GM12892 (cell line): ENCODE measurements at places on chromosomes 16 and 17.

GRCh38 chr17:17577373-17577772 is 14.1 kb downstream of the PEMT start:
- DNase-seq, result no peak

- DNase-seq, result no peak
Observed at GRCh38 chr17:35185849-35186248, 8.3 kb downstream of the SLC35G3 start.

GRCh38 chr17:51479303-51479702 is 219.0 kb downstream of the UTP18 start:
- no peak for DNase-seq

GRCh38 chr16:12159028-12159427 is 182.5 kb downstream of the SNX29 start:
- DNase-seq, result no peak

DNA sequence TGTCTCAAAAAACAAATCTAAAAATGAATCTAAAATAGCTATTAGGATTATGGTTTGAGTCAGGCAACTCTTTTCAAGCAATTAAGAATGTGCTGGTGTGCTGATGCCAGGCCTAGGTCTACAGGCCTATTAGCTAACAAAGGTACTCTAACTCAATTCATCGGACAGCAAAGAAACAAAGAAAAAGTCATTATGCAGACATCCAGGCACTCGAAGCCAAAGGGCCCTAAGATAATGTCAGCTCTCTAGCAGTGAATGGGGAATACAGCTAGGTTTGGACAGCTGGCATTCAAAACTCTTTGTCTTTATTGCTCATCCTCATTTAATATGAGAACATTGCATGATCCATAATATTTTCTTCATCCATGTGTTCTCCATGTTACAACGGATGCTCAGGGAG is 108.5 kb downstream of the TMEM114 start:
- DNase-seq, result no peak

DNA sequence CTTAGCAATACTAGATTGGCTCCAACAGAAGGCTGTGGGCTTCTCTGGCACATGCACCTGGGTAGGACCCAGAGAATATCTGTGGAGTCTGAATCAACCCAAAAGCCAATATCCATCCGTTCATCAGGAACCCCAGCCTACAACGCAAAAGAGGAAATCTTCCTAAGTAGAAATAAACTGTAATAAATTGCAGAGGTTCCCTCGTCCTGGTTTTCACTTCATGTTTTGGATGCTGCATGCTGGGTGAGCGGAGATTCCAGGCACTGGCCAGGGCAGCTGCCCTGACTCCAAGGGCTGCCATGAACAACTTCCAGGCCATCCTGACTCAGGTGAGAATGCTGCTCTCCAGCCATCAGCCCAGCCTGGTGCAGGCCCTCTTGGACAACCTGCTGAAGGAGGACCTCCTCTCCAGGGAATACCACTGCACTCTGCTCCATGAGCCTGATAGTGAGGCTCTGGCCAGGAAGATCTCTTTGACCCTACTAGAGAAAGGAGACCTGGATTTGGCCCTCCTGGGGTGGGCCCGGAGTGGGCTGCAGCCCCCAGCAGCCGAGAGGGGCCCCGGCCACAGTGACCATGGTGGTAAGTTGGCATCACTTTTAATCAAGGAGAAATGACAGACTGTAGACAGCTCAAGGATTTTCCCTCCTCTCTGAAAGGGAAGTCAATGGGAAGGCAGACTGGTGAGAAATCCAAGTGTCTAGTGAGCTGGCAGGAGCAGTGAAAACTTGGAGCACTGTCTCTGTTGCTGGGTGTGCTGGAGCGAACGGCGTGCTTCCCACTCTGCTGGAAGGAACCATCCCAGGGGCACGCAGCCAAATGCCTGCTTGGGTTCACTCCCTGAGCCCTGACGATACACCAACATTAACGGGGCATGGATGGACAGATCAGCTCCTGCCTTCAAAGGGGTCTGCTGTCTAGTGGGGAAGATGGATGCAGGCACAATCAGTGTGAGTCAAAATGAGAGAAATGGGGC is 10.7 kb upstream of the CIITA start:
- no peak for DNase-seq

DNA sequence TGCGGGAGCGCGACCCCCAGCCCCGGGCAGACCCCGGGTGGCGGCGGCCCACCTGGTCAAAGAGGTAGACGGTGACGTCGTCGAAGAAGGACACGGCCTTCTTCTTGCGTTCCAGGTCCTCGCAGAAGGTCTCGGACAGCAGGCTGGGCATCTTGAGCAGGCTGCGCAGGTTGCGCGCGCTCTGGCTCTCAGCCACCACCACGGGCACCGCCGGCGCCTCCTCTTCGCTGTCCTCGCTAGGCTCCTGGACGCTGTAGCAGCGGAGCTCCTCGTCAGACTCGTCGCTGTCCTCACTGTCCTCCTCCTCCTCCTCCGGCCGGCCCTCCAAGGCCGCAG is 45.2 kb upstream of the PVALEF start:
- no peak for DNase-seq

GRCh38 chr17:33498069-33498468 is 205.0 kb upstream of the ASIC2 start:
- DNase-seq, result no peak

DNA sequence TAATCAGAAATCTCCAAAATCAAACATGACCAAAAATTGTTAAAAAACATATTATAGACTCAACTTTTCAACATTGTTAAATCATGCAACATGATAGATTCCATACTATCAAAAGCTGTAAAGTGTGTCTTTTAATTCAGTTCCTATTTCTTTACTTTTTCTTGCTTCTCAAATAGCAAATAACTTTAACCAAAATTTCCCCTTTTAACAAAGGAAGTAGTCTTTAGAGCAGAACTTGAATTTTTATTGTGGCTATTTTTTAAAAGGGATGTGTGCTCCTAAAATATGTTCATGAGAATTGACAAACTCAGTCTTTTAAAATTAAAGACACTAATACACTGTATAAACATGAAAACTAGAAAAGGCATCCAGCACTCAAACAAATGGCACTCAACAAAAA is 49.1 kb downstream of the SPAG9 start:
- no peak for DNase-seq

GRCh38 chr16:47363761-47364160 is 97.1 kb downstream of the ITFG1 start:
- no peak for DNase-seq

DNA sequence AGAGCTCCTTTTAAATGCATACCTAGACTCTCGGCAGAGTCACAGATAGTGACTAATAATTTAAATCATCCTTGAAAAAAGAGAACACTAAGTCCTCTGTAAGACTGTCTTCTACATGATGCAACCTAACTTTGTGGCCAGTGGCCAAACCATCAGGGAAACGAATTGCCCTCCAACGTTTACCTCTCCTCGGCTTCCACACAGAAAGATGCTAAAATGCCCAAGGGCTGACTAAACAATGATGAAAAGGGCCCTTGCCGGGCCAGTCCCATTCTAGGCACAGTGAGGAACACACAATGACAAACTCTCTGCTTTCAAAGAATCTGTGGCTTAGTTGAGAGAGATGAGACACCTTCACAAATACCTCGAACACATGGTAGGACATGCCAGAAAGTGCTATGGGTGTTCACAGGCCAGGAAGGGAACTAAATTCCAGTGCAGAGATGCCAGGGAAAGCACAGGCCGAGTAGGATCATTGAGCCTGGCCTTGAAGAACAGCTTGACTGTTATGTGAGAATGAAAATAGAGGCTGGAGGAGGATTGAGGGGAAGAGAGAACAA is 35.3 kb upstream of the PITPNM3 start:
- no peak for DNase-seq

DNA sequence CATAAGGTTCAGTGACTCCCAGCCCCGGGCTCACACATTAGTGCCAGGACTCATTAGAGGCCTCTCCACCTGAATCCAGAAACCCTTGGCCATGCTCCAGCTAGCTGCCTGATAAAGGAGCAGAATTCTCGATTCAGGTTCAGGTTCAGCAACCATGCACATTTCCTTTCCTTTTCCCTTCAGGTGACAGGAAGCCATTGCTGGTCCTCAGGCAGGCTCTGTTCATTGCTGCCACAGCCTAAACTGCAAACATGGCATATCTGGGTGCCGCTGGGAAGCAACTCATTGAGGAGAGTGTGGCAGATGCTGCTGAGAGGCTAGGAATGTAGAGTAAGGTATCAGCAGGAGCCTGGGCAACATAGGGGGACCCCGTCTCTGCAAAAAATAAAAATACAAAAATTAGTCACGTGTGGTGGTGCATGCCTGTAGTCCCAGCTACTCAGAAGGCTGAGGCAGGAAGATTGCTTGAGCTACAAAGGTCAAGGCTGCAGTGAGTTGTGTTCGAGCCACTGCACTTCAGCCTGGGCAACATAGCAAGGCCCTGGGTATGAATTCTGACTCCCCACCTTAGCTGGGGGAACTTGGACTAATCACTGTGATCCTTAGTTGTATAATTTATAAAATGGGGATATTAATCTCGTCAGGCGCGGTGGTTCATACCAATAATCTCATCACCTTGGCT is 28.7 kb downstream of the ARL4D start:
- no peak for DNase-seq

DNA sequence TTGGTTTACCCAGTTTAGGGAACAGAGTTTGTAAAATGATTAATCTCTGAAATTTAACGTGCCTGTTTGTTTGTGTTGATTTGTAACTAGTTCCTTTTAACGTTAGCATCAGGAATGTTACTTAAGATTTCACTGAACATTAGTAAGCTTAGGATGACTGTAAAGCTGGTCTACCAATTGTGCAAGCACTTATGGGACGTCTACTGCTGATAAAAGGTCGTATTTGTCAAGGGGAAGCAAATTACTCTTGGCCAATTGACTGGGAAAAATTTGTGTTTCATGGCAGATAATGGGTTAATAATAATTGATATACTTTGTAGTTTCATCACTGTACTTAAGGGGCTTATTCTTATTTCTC is 11.8 kb downstream of the METTL9 start:
- no peak for DNase-seq

DNA sequence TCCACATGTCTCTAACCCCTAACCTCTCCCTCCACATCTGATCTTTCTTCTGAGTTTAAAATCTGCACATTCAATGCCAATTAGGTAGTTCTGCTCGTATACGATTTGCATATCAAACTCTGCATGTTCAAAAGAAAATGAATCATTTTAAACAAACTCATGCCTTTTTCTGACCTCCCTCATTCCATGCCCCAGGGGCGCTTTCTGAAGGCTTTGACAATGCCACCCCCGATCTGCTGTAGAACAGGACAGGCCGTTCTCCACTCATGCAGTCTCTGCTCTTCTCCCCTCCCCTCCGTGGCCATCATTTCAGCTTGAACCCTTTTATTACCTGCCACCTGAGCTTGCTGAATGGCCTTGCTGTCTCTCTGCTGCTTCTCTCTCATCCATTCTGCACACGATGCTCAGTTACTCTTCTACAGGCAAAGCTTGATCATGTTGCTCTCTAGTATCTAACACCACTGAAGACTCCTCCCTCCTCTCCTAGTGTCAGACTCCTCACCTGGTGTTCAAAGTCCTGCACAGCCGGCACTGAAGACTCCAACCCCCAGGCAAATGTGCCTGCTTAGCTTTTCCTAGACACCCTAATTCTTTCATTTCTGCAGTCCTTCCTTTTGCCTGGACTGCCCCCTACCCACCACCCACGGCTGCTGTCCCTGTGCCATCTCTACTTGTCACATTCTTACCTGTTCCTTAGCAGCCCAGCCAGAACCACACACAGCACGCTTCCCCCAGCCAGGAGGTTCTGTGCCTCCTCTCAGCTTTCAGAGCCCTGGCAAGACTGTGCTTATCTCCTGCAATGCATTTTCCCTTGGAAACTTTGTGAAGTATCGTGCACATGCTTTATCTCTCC is 6.2 kb downstream of the TMEM238L start:
- no peak for DNase-seq

- no peak for DNase-seq
Observed at GRCh38 chr16:66278111-66278531, 88.4 kb upstream of the CDH5 start.

DNA sequence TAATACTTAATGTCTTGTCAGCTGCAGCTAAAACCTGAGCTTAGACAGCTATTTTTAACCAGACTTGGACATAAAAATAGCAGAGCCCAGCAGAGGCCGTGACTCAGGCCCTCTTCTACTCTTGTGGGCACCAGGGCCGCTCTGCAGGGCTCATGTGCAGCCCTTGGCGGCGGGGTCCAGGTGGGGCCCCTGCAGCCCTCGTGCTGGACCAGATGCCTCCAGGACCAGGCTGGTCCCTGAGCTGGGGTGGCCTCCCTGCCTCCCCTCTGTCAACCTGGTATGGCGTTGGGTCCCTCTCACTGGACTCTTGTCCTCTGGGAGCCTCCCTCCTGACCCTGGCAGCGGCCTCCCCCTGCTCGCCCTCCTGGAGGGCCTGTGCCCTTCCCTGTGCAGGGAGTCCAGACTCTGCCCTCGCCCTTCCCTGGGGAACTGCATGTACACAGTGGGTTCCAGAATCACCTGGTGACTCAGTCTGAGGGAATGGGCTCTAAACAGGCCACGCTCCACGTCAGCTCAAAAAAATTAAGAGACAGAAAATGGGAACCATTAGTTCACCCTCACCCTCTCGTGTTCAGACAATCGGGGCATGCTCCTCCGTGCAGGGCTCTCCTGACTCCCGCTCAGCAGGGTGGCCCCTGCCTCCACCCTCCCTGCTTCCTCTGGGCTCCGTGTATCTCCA is 9.7 kb downstream of the CDK5R1 start:
- no peak for DNase-seq

GRCh38 chr16:7338826-7339225 is 6.2 kb downstream of the RBFOX1 start:
- DNase-seq, result no peak

DNA sequence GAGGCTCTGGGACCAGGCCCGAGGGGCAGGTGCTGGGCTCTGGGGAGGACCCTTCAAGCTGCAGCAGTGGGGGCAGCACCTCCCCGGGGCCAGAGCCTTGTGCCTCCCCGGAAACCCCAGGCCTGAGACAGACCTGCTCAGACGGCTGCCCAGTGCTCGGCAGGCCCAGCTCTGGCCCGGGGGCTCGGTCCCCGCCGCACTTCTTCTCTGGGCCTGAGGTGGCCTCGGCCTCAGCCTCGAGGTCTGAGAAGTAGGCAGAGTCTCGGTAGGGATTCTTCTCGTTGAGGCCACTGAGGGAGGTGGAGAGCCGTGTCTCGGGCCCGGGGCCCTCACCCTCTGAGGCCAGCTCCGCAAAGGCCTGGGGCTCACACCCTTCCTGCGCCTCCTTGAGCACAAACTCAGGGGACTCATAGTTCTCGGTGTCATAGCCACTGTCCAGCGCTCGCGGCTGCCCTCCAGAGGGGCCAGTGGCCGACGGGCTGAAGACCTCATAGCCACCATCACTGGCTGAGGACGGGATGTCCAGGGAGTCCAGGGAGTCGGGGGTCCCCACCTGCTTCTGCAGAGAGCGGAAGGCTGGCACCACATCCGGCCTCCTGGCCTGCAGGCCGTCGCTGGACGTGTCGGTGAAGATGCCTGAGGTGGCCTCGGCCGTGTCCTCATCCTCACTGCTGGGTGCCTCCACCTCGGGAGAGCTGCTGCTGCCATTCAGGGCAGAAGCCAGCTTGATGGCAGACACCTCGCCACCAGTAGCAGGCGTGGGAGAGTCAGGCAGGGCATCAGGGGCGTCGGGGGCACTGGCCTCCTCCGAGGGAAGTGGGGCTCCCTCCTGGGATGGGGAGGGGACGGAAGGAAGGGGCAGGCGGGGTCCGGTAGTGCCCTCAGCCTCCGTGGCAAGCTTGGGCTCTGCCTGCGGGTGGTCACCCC is 44.3 kb upstream of the PVALEF start:
- DNase-seq, result no peak
